ENCODE measurements at places on chromosomes 11 and 22.
A peak's percentile ranks its signal among the peaks of the same experiment; 100 is the strongest.

- DNase-seq: peak; percentile 89
These were observed 64.0 kb downstream of the SCN3B start for GRCh38 chr11:123590296-123590912.

- no peak for DNase-seq
These were observed 70.4 kb downstream of the FBXO7 start for GRCh38 chr22:32544953-32545558.

- no peak for DNase-seq
These were observed 20.5 kb downstream of the MRE11 start for GRCh38 chr11:94472916-94473799.

DNA sequence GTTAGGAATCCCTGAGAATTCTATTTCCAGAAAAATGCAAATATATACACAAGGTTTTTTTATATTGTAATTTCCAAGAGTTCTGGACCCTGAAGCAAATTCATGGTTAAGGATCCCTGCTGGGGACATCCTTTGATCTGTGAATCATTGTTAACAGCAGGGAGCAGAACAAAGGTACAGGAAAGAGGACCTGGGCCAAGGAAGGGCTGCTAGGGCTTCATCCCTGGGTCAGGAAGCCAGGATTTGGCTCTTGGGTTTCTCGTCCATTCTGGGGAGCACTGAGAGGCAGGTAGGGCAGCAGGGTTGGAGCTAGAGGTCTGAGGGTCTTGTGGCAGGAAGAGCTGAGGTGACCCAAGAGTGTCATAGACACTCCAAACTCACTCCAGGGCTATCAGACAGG, 10.2 kb upstream of the OAF start:
- DNase-seq: no peak

DNA sequence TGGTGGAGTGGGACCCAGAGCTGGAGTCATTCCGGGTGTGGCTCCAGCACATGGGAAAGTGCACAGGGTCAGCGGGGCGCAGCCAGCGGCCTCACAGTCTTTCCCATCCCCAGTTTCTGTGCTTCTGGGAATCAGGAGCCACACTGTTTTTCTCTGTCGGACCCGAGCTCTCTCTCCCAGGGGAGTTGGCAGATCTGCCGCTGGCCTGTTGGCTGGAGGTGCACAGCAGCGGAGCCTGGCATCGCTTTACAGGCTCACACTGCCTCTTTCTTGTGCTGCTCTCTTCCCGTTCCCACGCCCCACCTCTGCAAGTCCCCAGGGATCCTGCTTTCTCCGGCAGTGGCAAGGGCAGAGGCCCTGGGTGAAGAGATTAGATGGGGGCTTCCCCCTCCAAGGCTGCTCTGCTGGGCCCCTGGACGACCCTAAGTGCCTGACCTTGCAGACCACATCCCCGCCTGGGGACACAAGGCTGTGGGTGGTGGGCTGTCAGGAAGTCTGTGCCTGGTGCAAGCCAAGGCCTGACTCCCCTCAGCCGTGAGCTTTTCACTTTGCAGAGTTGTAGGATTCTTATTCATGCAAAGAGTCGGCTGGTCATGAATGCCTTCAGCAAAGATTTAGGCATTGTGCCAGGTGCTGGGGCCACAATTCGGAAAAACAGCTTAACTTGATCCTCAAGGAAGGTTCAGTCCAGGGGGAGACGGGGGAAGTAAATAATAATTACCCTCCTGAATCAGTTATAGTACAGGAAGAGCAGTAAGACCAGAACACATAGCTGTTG, 116.3 kb downstream of the TIMP3 start:
- no peak for DNase-seq

GRCh38 chr11:6419009-6419631, at the start of gene APBB1:
Gene APBB1, minus strand, starts transcription at chr11:6419094. Its CDS starts 7,747 bp downstream, at chr11:6411347.
- DNase-seq: no peak

GRCh38 chr11:46489656-46490560, 98.3 kb upstream of the CHRM4 start:
- DNase-seq: peak; percentile 14

DNA sequence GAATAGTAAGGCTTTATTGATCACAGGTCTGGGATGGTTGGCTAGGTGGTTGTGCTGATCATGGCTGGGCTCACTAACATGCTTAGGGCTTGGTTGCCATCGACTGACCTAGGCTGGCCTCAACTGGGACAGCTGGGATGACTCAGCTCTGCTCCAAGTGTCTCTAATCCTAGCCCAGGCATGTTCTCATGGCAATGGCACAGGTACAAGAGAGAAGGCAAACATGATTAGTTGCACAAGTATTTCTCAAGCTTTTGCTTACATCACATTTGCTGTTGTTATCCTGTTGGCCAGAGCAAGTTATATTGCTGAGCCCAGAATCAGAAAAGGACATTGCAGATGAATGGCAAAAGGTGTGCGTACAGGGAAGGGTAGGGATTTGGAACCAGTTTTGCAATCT, 68.5 kb upstream of the SLC35C1 start:
- no peak for DNase-seq

- DNase-seq: peak; percentile 1
These were observed at the start of gene UPK3A for GRCh38 chr22:45284705-45285262. Gene UPK3A, plus strand, starts transcription at chr22:45284949. Its CDS starts 65 bp downstream, at chr22:45285014.

- DNase-seq: no peak
These were observed 138.0 kb upstream of the POU2AF2 start for GRCh38 chr11:111107501-111107900.

- DNase-seq: no peak
These were observed 2.2 kb upstream of the ZFTA start for GRCh38 chr11:63770763-63771162.

DNA sequence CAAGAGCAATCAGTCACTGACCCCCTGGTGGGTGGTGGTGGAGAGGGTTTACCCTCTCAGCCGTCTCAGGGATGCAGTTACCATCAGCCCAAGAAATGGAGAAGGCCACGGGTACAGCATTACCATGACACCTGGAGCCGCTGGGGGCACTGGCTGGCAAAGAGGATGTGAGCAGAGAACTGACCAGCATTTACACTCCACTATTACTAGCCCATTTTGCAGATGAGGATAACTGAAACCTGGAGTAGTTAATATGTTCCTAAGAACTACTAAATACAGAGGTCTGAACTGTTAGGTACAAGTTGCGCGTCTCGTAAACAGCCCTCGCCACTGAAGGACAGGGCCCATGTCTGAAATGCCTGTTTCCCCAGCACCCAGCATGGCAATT, 79.0 kb downstream of the TIMP3 start:
- DNase-seq: no peak

DNA sequence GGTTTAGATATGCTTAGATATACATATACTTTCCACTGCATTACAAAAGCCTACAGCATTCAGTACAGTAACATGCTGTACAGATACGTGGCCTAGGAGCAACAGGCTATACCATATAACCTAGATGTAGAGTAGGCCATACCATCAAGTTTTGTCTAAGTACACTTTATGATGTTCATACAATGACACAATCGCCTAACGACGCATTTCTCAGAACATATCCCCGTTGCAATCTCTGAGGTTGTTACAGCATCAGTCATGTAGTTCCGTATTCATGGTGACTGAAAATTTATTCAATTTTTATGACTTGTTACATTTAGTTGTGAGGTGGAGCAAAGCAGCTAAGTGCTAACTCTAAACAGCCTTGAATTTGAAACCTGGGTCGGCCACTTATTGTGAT, 6.7 kb downstream of the ZBTB44 start:
- no peak for DNase-seq

GRCh38 chr11:36356201-36356600, 60.1 kb downstream of the PRR5L start:
- DNase-seq: no peak

DNA sequence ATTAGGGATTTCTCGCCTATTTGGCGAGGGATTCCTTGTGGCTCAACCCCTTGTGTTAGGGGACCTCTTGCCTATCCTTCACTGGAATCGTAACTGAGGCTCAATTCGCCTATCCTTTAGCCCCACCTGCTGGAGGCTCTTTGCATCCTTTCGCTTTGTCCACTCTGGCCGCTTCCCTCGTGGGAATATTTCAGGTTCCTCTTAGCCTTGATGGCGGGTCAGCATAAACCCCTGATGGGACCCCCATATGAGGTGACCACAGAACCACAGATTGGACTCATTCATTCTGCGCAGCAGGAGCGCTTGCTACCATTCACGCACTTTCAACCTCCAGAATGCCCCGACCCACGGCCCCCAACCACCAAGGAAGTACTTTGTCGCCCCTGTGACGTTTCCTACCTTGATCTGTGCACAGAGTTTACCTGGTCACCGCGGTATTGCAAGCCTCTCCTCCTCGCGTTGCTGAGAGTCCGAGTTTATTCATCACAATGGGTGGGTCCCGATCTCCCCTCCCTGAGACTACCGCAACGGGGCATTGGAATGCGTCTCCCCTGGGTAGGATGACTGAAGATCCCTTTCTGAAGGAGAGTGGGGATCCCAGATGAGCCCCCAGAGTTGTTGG, at the start of gene OR52N2:
Gene OR52N2 (plus strand): TSS at position 425 of the 622 bp plus-strand sequence. CDS start 11,412 bp downstream, outside the sequence.
- peak; percentile 40 for DNase-seq

DNA sequence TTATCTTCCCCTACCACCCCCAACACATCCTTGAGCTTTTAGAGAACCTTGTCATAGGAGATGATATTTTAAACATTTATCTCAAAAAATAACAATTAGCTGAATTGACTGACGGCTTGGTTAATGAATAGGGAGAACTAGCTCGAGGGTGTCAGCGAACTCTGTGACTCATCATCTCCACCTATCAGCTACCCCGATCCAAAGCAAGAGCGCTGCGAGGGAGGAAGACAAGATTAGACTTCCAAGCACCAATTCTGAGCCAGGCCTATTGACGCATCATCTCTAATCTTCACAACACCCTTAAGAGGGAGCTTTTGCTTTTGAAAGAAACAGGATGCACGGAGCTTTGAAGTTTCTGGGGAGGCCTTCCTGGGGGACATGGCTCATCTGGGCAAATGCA, 51.0 kb upstream of the GALNT18 start:
- no peak for DNase-seq
